ENCODE measurements at places on chromosomes 1 and 21.

DNA sequence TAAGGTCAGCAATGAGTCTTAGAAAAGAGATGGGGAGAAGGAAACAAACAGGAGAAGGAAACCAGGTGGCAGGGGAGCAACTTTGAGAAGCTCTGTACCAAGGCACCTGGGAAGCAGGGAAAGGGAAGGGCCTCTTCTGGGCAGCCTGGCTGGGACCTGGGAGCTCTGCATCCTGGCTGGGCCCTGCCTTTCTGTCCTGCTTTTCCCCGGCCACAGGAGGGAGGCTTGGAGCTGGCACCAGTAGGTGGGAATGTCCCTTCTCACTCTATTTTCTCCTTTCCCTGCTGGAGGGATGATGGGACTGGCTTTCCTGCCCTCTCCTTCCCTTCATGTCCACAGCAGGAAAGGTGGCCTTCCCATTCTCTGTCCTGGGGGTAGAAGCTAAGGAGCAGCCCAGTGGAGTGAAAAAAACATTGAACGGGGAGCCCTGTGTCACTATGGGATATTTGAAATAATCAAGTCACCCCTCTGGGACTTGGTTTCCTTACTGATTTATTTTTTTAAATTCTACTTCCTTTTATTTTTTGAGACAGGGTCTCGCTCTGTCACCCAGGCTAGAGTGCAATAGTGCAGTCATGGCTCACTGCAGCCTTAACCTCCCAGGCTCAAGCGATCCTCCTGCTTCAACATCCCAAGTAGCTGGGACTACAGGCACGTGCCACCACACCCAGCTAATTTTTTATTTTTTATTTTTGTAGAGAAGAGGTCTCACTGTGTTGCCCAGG is 5.1 kb upstream of the NES start:
- no peak for DNase-seq

- DNase-seq, result no peak
Observed at GRCh38 chr1:224170748-224171478, 12.1 kb upstream of the DEGS1 start.

GRCh38 chr1:22363403-22364325 is 88.0 kb upstream of the ZBTB40 start:
- DNase-seq, result no peak

- no peak for DNase-seq
Observed at GRCh38 chr1:245622332-245623014, 467.7 kb downstream of the KIF26B start.

DNA sequence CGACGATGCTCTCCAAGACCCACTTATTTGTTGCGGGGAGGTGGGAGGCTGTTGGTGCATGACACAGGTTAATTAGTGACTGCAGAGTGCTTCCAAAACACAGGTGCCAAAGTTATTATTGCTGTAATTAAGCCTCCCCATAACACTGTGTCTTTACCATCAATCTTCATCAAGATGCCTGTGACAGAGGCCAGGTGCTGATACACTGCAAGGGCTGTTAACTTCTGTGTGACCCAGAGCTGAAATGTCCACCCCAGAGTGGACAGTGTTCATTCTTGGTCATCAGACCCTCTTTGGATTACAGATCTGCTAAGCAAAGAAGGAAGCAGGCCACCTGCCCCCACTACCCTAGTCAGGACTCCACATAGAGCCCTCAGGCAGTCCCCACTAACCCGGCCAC is 55.5 kb downstream of the CAPN8 start:
- no peak for DNase-seq

DNA sequence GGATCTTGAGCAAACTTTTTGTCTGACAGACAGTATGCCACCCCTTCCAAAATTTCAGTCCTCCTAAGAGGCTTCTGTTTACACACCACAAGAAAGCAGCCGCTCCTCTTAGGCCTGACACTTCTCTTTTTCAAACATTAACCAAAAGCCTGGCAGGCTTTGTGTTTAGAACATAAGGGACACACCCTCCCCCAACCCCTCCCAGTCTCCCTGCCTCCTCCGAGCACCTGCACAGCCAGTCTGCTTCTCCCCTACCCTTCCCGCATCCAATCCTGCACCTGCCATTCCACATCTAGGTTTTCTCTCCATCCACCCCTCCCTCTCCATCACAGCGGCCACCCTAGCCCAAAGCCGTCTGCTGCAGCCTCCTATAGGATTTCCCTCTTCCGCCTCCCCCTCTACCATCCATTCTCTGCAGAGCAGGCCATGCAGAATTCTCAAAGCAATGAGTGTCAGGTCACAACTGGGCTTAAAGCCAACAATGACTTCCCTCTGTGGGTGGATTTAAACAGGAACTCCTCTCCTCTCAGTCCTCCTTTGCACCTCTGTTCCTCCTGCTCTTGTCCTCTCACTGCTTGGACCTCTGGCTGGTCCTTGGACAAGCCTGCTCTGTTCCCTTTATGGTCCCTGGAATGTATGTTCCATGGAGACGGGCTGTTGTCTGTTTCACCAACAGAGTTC is 478.2 kb downstream of the NPHP4 start:
- DNase-seq, result no peak

DNA sequence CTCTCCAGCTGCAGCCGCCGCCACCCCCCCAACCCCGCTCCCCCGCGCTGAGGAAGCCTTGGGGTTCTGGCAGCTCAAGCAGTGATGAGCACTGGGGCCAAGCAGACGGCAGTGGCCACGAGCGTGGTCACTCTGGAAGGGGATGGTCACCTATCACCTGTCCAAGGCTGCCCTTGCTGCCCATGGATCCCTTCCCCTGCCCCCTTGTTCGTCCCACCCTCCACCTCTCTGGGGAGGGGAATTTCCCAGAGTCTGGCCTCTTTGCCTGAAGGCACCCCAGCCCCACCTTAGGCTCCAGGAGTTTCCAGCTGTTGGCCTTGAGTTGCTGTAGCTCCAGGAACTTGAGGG is 7.2 kb upstream of the SMIM12 start:
- no peak for DNase-seq

- no peak for DNase-seq
Observed at GRCh38 chr1:20325844-20326420, 35.3 kb downstream of the VWA5B1 start.

All from GM12892 (cell line).